ENCODE measurements at places on chromosomes 6 and 20.

DNA sequence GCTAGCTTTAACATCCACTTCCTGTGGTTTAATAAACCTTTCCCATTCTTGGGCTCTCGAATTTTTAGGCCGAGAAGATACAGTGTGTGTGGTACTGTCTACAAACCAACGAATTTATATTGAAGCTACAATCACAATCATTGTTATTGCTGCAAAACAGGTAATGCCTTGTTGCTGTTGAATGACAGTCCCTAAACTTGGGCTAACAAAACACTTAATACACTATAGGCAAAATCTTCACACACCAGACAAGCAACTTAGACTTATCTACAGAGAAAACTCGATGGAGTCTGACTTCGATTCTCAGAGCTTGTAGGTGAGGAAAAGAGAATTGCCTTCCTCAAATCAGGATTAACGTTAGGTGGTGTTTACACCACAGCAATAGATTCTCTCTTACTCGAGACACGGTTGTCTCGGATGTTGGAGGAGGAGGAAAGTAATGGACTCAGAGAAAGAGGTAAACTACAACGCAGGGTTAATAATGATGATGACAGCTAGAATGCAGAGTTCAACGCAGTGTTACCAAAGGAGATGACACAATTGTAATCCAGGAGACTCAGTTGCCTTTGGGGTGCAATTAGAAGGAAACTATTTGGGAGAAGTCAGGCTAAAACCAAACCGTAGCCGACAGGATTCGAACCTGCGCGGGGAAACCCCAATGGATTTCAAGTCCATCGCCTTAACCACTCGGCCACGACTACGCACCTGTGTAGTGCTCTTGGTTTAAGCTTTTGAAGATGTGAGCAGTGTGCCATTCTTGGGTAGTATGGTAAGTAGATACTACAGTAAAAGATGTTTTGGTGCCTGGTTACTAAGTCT lies 32.5 kb upstream of the ZNF184 start:
- DNase-seq = peak; percentile 88

- peak; percentile 65 for DNase-seq
These were observed 15.4 kb downstream of the POPDC3 start for GRCh38 chr6:105164418-105164817.

- DNase-seq = no peak
These were observed 52.5 kb upstream of the SLC22A16 start for GRCh38 chr6:110528930-110529325.

- no peak for DNase-seq
These were observed 87.6 kb upstream of the PAK5 start for GRCh38 chr20:9926476-9926875.

GRCh38 chr6:5191722-5192121 lies 69.0 kb downstream of the LYRM4 start:
- peak; percentile 63 for DNase-seq

DNA sequence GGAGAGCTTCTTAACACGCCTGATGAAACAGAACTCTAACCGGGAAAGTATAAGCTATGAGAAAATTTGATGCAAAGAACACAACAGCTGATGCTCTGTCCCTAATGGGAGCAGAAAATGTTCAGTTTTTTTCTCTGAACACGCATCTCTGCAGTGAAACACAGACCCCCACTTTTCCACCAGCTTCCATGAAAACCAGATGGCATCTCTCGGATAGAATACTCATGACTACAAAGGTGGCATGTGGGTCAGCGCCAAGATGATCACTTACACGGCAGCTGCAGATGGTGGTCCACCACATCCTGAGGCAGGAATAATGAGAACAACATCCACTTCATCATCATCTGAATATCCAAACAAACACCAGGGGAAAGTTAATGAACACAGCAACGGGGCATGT lies 85.2 kb upstream of the CNR1 start:
- no peak for DNase-seq

DNA sequence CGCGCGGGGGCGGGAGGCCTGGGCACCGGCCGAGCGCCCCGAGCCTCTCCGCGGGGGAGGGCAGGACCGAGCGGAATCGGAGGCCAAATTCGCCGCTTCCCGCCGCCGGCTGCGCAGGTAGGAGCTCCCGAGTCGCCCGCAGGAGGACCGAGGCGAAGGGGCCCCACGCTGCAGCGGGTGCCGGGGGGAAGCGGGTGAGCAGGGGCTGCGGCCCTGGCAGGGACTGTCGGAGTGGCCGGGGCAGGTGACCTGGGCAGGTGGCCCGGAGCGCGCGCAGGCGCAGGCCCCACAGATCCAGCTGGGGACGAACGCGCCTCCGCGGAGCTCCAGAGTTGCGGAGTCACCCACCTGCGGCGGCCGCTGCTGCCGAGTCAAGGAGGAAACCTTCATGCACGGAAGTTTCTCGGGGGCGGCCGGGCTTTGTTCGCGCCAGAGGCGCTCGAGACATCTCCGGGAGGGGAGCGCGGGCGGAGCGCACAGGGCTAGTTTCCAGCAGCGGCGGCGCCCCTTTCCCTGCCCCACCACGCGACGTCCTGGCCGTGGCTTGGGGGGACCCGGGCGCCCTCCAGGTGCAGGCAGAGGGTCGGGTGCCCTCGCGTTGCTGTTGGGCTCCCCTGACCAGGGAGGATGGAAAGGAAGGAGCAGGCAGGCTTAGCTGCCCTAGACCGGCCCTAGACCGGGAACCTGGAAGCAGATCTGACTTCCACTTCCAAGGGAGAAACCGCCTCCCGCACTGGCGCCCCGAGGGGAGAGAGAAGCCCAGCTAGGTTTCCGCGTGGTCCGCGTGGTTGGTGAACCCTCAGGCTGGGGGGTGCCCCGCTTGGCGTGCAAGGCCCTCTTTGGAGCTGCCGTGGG lies 590 bp downstream of the SLCO4A1 start:
- peak; percentile 54 for DNase-seq

DNA sequence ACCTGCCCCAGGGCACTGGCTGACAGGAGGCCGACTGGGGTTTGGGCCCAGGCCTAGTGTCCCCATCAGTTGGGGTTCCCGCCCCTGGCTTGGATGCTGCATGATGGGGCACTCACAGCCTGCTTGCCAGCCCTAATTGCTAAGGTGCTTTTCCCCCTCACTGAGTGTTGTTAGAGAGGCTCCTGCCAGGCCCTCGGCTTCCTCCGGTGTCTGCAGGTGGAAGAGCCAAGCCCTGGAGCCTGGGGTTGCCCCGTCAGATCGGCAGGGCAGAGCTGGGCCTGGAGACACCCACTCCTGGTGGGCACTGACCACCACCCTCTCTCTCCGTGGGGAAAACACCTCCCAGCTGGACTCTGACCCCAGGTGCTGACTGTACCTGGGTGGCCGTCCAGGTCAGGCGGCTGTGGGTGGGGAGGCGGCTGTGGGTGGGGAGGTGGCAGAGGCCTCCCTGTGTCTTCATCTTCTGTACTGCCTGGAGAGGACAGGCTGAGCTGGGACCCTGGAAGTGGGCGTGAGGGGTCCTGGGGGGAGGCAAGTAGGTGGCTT lies 6.0 kb upstream of the CABLES2 start:
- no peak for DNase-seq

GRCh38 chr20:46709459-46710152 lies at the start of gene SLC2A10:
Gene SLC2A10, plus strand, starts transcription at chr20:46709649. Its CDS starts 88 bp downstream, at chr20:46709737.
- DNase-seq = peak; percentile 58

DNA sequence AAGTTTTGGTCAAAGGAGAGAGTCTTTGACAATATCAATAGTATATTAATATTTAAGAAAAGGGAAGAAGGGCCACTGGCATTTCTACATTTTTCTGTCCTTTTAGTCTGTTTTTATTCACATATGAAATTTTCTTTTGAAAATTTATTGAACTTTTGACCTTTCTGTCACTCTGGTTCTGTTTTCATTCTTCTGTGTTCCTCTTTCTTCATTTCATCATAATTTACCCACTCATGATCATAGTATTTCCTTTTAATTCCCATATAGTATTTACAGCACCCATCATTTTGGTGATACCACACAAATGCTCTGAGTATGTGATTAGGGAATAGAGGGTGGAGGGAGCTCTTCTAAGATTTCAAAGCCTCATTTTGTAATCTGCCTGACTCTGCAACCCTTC lies 142.8 kb downstream of the GJA1 start:
- no peak for DNase-seq

Data from iris pigment epithelial cell (primary cell).